Activated CD4-positive, alpha-beta T cell treated with anti-CD3 and anti-CD28 coated beads for 36 hours (primary cell): ENCODE measurements at places on chromosomes 7 and 10. TPM values are rescaled to one million over a fixed set of nuclear protein-coding genes. Genes with fewer than 3 reads are reported as not detected.

- no peaks in the 10 kb centered on the region for H3K36me3 ChIP-seq
- H3K27me3 ChIP-seq, result peaks cover 14% of the 10 kb centered on the region
- no peak overlapping the region for H3K4me3 ChIP-seq
- no peak for DNase-seq
Measured at GRCh38 chr10:123496996-123497660, 169.0 kb upstream of the GPR26 start.

GRCh38 chr10:91162050-91162494, 58.4 kb upstream of the PCGF5 start:
- H3K4me3 ChIP-seq, result peak overlapping the region; percentile 81
- peak overlapping the region; percentile 89 for H3K27ac ChIP-seq
- H3K27me3 ChIP-seq, result no peaks in the 10 kb centered on the region
- peak; percentile 45 for DNase-seq
- peaks cover 4% of the 10 kb centered on the region for H3K36me3 ChIP-seq
- H3K4me1 ChIP-seq, result peaks cover 30% of the 10 kb centered on the region

DNA sequence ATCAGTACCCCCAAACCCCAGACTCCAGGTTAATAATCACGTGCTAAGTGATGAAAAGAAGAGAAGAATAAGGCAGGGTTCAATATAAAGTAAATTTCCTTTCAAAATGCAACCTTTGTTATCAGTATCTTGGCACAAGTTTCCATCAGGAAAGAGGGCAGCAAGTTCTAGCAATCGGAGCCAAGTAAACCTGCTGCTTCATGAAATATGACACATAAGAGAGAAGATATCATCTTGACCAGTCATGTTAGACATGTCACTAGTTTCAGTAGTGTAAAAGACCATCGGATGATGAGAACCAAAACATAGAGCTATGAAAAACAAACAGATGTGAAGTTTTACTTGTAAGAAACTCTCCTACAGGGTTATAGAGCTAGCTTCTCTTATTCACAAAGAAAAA, 44.0 kb downstream of the AASS start:
- H3K27ac ChIP-seq, result no peak overlapping the region
- no peaks in the 10 kb centered on the region for H3K27me3 ChIP-seq
- peaks cover 1% of the 10 kb centered on the region for H3K36me3 ChIP-seq
- no peaks in the 10 kb centered on the region for H3K4me1 ChIP-seq
- H3K4me3 ChIP-seq, result no peak overlapping the region

GRCh38 chr7:12889391-12889790, 202.0 kb downstream of the ARL4A start:
- H3K4me1 ChIP-seq, result no peaks in the 10 kb centered on the region
- H3K36me3 ChIP-seq, result no peaks in the 10 kb centered on the region
- no peak overlapping the region for H3K27ac ChIP-seq
- peaks cover 4% of the 10 kb centered on the region for H3K27me3 ChIP-seq

MGAM2 gene
- not detected for total RNA-seq

OR2A12 gene
- not detected for total RNA-seq

PLPP4 gene
- total RNA-seq, result not detected

GRCh38 chr10:74967911-74968666, 141.7 kb downstream of the KAT6B start:
- peak overlapping the region; percentile 80 for H3K27ac ChIP-seq
- peaks cover 38% of the 10 kb centered on the region for H3K4me1 ChIP-seq
- no peak for DNase-seq
- no peaks in the 10 kb centered on the region for H3K27me3 ChIP-seq
- H3K4me3 ChIP-seq, result peak overlapping the region; percentile 54

- no peaks in the 10 kb centered on the region for H3K36me3 ChIP-seq
- H3K27ac ChIP-seq, result no peak within 1 kb of the TSS
- DNase-seq, result no peak
- peaks cover 7% of the 10 kb centered on the region for H3K27me3 ChIP-seq
Measured at GRCh38 chr10:48996-49395, at the start of gene TUBB8. Gene TUBB8, minus strand, starts transcription at chr10:49296. Its CDS starts 58 bp downstream, at chr10:49238.

GRCh38 chr10:26860102-26860442, 686 bp downstream of the ABI1 start:
- peak overlapping the region; percentile 93 for H3K27ac ChIP-seq
- H3K36me3 ChIP-seq, result peaks cover 4% of the 10 kb centered on the region
- no peaks in the 10 kb centered on the region for H3K27me3 ChIP-seq
- peak; percentile 67 for DNase-seq
- peak overlapping the region; percentile 98 for H3K4me3 ChIP-seq
- H3K4me1 ChIP-seq, result peaks cover 35% of the 10 kb centered on the region

LGI1 gene
- not detected for total RNA-seq

- H3K4me3 ChIP-seq, result no peak overlapping the region
- H3K36me3 ChIP-seq, result no peaks in the 10 kb centered on the region
- no peak overlapping the region for H3K27ac ChIP-seq
Measured at GRCh38 chr7:45191396-45191795, 33.8 kb downstream of the RAMP3 start.

DNA sequence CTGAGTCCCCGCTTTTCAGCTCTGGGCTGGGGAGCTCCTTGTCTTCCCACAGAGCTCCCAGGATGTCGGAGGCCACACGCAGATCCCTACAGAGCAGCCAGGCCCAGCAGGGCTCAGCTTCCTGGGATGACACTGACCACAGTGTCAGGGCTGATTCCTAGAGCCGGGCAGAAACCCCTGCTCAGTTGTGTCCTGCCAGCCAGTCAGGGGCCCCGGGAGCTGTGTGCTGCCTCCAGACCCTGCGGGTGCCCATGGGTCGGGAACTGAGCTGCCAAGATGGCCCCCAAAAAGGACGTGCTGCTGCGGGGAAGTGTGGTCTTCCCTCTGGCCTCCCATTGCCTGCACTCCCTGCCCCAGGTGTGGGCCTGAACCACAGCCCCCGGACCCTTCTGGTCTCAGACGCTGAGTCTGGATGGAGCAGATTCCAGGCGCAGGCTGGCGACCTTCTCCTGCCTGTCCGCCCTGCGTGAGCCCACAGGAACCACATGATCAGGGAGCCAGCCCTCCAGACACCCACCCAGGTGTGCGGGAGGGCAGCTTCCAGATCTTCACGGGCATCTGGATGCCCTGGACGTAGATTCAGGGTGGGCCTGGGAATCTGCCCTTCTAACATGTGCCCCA, 217.4 kb downstream of the MAD1L1 start:
- no peak for DNase-seq
- no peaks in the 10 kb centered on the region for H3K36me3 ChIP-seq
- no peak overlapping the region for H3K27ac ChIP-seq

DNA sequence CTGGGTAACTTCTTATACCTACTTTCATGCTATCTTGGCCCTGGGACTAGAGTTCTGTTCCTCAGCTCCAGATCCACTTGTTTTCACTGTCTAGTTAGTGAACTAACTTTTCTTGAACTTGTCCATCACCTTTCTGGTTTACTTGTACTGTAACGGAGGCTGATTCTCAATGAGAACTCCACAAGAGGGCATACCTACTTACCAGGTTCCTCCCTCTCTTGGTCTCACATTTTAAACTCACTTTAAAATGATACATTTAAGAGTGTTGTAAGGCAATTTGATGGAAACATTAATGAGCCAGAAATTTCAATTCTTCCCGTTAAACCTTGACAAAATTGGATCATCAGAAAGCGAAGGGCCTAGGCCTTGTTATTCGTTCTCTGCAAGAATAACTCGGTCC, 111.6 kb downstream of the MAGI2 start:
- no peaks in the 10 kb centered on the region for H3K36me3 ChIP-seq
- H3K4me3 ChIP-seq, result no peak overlapping the region
- H3K27ac ChIP-seq, result no peak overlapping the region
- no peaks in the 10 kb centered on the region for H3K27me3 ChIP-seq
- no peak for DNase-seq

DNA sequence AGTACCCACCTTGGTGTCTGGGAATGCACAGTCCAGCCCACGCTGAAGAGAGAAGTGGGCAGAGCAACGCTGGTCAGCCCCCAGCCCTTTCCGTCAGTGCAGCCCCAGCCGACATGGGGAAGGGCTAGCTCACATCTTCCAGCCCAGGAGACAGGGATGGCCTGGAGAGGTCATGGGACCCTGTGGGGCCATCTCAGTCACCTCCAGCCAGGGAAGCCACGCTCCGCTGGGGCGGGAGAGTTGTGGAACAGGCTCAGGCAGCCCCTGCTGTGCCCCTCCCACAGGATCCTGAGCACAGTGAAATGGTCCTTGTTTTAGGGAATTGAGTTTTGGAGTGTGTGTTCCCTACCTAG, 85.1 kb downstream of the PAXIP1 start:
- DNase-seq, result no peak
- no peak overlapping the region for H3K4me3 ChIP-seq
- no peaks in the 10 kb centered on the region for H3K36me3 ChIP-seq
